ENCODE measurements at places on chromosomes 1 and 21.

DNA sequence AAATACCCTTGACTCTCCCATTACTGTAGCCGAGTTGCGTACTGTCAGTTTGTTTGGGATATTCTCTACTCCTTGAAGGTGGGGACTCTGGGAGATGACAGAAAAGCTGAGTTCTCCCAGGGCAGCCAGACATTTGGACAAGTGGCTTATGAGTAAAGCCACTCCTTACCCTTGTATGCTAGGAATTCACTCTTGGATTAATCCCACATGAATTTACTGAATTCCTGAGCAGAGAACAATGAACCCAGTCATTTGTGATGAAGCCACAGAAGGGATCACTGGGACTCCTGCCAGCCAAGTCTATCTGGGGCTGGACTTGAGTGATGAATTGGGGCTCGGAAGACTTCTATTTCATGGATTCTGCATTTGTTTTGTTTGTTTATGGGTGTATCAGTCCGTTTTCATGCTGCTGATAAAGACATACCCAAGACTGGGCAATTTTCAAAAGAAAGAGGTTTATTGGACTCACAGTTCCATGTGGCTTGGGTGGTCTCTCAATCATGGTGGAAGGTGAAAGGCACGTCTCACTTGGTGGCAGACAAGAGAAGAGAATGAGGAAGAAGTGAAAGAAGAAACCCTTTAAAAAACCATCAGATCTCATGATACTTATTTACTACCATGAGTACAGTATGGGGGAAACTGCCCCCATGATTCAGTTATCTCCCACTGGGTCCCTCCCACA is 25.1 kb downstream of the C1orf116 start:
- no peak for DNase-seq

- DNase-seq = no peak
Measured at GRCh38 chr1:176051902-176052518, 155.1 kb downstream of the COP1 start.

- DNase-seq = no peak
Measured at GRCh38 chr1:198606020-198606438, 32.8 kb upstream of the PTPRC start.

- DNase-seq = no peak
Measured at GRCh38 chr1:16156848-16157495, 1.1 kb upstream of the EPHA2 start.

- no peak for DNase-seq
Measured at GRCh38 chr1:228393268-228393701, 13.3 kb downstream of the TRIM11 start.

GRCh38 chr1:235649368-235650163 is at the start of gene GNG4:
GNG4 (minus strand) TSS chr1:235649784; CDS start chr1:235583838, 65,946 bp downstream.
- DNase-seq = no peak

GRCh38 chr1:218942431-218942830 is 231.2 kb upstream of the LYPLAL1 start:
- DNase-seq = no peak
